ENCODE measurements at places on chromosomes 11 and 22. TPM values are rescaled to one million over a fixed set of nuclear protein-coding genes. Genes with fewer than 3 reads are reported as not detected.

NEFH gene
- 0.63 TPM for total RNA-seq

DNA sequence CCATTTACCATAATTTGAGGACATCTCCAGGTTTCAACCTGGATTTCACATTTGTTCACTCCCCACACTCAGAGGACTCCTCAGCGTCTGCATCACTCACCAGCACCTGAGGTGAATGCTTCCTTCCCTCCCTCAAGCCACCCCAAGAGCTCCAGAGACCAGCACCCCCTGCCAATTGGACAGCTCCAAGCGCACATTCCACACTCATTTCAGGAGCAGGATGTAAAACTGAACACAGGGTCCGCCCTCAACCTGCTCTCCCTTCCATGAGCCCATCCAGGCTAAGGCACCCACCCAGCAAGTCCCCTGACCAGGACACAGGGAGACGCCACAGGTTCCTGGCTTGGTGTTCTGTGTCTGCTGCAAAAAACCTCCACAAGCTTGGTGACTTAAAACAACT, 3.9 kb downstream of the SCGB1D1 start:
- DNase-seq, result no peak

GRCh38 chr11:12862696-12863469, 146.2 kb upstream of the RASSF10 start:
- DNase-seq, result no peak

C22orf39 gene
- total RNA-seq, result 29.3 TPM

GRCh38 chr22:36432592-36433317, 45.0 kb upstream of the MYH9 start:
- DNase-seq, result no peak

DNA sequence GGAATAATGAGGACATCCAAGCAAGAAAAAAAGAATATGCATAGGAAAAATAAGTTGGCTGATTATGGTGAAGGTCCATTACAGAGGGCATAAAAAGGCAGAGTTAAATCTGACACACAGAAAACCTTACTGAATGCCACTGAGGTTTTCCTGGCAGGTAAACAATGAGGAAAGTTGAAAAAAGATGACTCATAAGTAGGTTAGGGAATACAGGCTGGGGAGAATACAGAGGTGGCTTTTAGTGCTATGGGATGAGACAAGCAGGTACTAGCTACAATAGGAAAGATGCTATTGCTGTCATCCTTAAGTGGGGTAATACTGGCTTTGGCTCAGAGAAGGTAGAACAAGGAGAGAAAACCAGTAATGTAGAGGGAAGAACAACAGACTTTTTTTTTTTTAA, 44.7 kb downstream of the CSTF3 start:
- no peak for DNase-seq

DNA sequence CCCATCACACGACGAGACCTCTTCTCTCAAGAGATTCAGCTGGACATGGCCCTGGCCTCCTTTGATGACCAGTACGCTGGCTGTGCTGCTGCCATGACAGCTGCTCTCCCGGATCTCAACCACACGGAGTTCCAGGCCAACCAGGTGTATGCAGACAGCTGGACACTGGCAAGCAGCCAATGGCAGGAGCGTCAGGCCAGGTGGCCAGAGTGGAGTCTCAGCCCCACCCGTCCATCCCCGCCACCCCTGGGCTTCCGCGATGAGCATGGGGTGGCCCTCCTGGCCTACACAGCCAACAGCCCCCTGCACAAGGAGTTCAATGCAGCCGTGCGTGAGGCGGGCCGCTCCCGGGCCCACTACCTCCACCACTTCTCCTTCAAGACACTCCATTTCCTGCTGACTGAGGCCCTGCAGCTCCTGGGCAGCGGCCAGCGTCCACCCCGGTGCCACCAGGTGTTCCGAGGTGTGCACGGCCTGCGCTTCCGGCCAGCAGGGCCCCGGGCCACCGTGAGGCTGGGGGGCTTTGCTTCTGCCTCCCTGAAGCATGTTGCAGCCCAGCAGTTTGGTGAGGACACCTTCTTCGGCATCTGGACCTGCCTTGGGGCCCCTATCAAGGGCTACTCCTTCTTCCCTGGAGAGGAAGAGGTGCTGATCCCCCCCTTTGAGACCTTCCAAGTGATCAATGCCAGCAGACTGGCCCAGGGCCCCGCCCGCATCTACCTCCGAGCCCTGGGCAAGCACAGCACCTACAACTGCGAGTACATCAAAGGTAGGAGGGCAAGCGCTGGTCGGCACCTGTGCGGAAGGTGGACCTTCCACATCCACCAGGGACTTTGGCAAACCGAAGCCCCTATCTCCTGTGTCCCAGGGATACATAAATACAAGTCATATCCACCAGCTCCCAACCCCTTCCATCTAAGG, 11.3 kb downstream of the CHRNA10 start:
- DNase-seq, result no peak

- no peak for DNase-seq
Measured at GRCh38 chr11:100525635-100526034, 161.5 kb upstream of the ARHGAP42 start.

DNA sequence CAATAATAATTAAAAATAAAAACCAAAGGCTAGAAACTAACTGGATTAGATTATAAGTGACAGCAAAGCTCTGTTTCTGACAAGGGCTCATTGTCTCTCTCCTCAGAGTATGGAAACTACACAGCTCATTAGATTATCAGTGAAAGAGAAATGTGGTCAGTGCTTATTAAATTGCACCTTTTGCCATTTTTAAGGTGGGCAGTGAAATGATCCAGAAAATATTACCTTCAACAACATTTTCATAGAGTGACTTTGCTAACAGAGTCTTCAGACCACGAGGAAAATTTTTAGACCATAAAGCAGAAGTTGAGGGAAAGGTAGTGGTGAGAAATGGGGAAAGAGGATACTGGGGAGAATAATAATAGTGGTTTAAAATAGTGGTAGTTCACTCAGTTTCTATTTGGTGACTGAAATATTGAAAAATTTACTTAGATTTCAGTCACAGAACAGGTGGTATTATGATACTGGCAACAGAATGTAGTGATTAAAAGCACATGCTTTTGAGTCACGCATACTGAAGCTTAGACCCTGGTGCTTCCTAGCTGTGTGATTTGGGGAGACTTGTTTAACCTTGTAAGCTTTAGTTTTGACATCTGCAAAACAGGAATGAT, 684.0 kb upstream of the CCDC90B start:
- DNase-seq, result no peak

DNA sequence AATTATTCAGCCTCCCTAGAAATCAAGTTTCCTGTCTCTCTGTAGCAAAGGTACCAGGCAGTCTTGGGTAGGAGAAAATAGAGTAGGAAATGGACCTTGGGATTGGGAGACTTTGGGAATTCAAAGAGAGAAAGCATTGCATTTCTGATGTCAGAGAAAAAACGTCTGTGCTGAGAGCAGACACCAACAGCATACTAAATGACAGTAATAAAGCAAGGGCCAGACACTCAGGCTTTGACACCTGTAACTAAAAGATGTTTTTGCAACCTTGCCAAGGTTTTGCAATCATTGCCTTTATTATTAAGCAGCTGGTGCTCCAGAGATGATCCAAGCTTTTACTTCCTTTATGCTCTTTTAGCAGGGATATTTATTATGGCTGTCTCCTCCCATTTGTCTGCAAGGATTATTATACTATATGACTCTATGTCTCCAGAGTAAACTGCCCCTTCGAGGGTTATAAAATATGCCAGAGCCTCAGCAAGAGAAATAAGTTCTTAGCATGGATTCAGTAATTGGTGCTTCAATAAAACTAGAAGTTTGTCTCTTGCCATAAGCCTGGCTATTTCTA, 85.2 kb upstream of the GRAMD1B start:
- DNase-seq, result no peak

DNA sequence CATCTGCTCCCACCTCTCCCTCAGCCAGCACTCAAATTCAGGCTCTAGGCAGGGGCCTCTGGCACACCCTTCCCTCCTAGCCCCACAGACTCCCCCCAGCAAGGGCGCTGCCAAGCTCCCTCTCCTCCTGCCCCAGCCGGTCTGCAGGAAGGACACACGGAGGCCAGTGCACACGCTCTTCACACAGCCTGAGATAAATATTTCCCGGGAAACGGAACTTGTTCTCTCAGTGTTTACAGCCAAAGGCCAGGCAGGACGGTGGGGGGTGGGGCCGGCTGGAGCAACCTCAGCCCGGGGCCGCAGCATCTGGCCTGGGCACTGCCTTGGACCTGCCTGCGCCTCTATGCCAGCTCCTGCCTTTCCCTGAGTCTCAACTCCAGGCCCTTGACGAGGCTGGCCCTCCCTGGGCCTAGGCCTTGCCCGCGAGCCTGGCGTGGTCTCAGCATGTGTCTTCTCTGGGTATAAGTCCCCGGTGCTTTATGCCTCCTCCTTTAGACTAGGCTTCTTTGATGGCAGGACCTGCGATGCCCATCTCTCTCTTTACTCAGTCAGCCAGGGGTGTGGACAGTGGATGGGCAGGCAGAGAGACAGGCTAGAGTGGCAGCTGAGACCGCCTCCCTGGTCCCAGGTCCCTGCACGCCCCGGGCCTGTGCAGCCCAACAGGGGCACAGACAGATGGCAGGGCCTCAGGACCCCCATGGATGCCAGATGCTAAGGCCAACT, 48.4 kb downstream of the PDE2A start:
- no peak for DNase-seq

- peak; percentile 72 for DNase-seq
Measured at GRCh38 chr22:41919357-41920224, 4.7 kb upstream of the SHISA8 start.

TBCEL gene
- total RNA-seq, result 25.1 TPM

DNA sequence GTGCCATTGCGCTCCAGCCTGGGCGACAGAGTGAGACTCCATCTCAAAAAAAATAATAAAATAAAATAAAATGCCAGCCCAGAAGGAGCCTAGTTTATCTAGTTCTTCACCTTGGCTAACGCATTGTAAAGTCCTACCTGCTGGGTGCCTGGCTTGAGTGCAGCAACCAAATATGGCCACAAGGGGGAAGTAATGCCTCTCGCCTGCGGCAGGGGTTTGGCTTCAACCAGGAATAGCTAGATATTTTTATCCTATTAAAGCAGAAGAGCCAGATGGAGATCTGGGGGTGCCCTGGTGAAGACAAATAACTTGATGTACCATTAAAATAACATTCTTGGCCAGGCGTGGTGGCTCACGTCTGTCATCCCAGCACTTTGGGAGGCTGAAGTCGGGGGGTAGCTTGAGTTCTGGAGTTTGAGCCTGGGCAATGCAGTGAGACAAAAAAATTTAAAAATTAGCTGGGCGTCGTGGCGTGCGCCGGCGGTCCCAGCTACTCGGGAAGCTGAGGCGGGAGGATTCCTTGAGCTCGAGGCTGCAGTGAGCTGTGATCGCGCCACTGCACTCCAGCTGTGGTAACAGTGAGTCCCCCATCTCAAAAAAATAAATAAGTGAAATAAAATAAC, 20.6 kb upstream of the PLEKHB1 start:
- peak; percentile 75 for DNase-seq

DNA sequence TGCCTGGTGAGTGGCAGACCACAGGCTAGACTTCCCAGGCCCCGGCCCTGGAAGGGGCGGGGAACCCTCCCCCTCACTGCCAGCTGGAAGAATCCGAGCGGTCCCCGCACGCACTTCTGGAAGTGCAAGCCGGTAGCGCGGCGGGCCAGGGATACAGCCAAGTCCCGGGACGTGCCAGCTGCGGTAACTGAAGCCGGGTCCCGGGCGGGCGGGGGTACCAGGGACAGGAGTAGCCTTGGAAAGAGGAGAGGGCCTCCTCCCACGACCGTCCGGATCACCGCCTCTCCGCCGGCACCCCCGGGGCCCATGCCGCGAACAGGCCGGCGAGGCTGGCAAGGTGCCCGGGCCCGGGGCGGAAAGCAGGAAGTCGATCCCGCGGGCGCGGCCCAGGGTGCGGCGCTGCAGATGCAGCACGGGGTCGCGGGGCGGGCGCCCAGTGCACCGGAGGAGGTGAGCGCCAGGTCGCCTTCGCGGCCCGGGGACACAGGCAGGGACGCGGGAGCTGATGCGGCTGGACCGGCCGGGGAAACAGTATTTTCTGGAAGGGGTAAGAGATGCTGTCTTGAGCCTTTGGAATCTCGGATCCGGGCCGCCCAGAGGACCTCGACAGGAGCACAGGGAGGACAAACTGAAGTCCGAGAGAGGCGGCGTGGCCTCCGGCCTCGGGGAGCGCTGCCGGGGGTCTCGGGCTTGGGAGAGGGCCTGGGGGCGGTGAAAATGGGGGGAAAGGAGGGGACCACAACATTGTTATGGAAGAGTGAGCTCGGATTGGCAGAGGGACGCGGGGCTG, 783 bp upstream of the SLC35C1 start:
- DNase-seq, result peak; percentile 94

DNA sequence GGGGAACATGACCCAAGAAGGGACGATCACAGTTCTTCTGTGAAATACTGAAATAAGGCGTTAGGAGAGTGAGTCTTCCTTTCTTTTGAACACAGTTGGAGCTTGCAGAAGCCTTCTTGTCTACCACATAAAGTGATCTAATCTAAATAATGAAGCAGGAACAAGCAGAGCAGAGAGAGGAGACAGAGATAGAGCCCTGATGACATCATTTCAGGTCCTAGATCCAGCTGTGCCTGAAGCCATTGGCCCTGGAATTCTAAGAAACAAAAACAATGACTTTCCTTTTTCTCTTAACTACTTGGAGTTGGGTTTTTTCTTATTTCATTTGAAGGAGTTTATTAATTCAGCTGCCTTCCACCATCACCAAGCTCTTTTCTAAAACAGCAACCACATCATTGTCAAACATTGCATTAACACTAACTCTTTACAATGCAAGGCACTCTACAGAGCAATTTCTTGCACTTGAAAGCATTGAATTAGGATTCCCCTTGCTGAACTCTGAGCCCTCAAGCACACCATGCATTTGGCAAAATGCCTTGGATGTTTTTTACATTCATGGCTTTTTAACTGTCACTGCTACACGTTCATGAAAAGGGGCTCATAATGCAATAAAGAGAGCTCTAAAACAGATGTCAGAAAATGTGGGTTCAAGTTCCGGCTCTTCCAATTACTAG, 117.2 kb upstream of the TIMP3 start:
- no peak for DNase-seq

DNA sequence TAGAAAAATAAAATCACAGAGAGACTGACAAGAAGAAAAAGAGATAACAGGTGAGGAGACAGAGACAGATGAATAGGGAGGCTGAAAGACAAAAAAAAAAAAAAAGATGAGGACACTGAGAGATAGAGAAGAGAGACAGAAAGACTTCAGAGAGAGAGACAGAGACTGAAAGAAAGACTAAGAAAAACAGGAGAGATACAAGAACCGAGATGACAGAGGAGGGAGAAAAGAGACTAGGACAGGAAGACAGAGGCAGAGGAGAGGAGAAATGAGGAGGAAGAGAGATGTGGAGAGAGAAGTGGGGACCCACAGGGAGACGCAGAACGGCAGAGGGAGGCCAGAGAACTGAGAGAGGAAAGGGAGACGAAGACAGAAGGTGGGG, 771 bp downstream of the GPR83 start:
- no peak for DNase-seq

NAV2 gene
- total RNA-seq, result 250 TPM

GRCh38 chr11:117978991-117979390, 7.2 kb upstream of the IL10RA start:
- DNase-seq, result no peak

DNA sequence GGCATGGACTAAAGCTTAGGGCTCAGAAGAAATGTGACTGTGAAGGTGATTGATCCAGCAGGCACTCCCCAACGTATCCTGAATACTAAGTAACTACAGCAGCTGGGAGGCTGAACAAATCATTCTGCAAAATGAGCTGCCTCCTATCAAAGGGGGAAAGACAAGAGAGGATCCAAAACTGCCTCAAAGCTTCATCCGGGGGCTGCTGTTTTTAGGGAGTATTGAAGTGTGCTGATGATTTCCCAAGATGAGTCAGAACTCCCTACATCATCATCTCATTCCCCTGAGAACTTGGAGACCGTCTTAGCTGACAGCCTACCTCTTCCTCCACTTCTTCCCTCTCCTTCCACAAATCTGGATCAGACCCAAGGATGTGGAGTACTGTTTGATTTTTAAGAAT, 108.4 kb upstream of the GRAMD1B start:
- DNase-seq, result no peak

SCGB1C1 gene
- not detected for total RNA-seq

CARD18 gene
- total RNA-seq, result not detected

AIFM3 gene
- 3.8 TPM for total RNA-seq

All from aorta (tissue), 5 donors.